Diencephalon (tissue), 1 donor: ENCODE measurements at places on chromosomes 1 and 21. TPM values are rescaled to one million over a fixed set of nuclear protein-coding genes. Genes with fewer than 3 reads are reported as not detected.

SMIM1 gene
- total RNA-seq: 0.92 TPM

MANEAL gene
- 41.5 TPM for total RNA-seq

GJA9 gene
- not detected for total RNA-seq

RORC gene
- total RNA-seq: 0.23 TPM

WLS gene
- total RNA-seq: 117 TPM

NBPF4 gene
- 0.46 TPM for total RNA-seq

AGMAT gene
- 2.3 TPM for total RNA-seq

SLAMF7 gene
- not detected for total RNA-seq

FCGR1A gene
- 14.1 TPM for total RNA-seq

ZNF670 gene
- total RNA-seq: 15.7 TPM

YTHDF2 gene
- total RNA-seq: 76.6 TPM

GCSAML gene
- total RNA-seq: 0.69 TPM

CIART gene
- total RNA-seq: 6.5 TPM

KIF14 gene
- total RNA-seq: 4.2 TPM

LRRC8B gene
- total RNA-seq: 23.3 TPM

NPPB gene
- total RNA-seq: 3.0 TPM

SNX7 gene
- 36.7 TPM for total RNA-seq

CYP4A22 gene
- total RNA-seq: not detected

CD2 gene
- not detected for total RNA-seq

LRRC71 gene
- total RNA-seq: 1.2 TPM

OR6K3 gene
- not detected for total RNA-seq

PCNX2 gene
- total RNA-seq: 255 TPM

SERPINC1 gene
- total RNA-seq: not detected

FAM167B gene
- 0.46 TPM for total RNA-seq

TNFRSF8 gene
- total RNA-seq: not detected

OLIG2 gene
- total RNA-seq: 51.4 TPM

OR2T33 gene
- total RNA-seq: not detected

NTMT2 gene
- total RNA-seq: not detected

NBPF3 gene
- total RNA-seq: 16.4 TPM

ANGPTL3 gene
- not detected for total RNA-seq

AIRE gene
- 0.23 TPM for total RNA-seq

NBPF11 gene
- total RNA-seq: 11.3 TPM

PLA2G2F gene
- total RNA-seq: not detected

VTCN1 gene
- 0.92 TPM for total RNA-seq

C4BPB gene
- not detected for total RNA-seq

KRTAP22-1 gene
- total RNA-seq: not detected

DYNLT5 gene
- total RNA-seq: 26.1 TPM

RABGAP1L gene
- 136 TPM for total RNA-seq
